ENCODE measurements at places on chromosomes 16 and 17. TPM values are rescaled to one million over a fixed set of nuclear protein-coding genes. Genes with fewer than 3 reads are reported as not detected.

Gene KRTAP2-2
- polyA plus RNA-seq, result not detected

- DNase-seq, result no peak
These were observed 95.6 kb downstream of the PGS1 start for GRCh38 chr17:78473951-78474613.

GRCh38 chr16:75043175-75043895, 44.5 kb downstream of the ZNRF1 start:
- DNase-seq, result no peak

GRCh38 chr17:3968886-3969524, 4.8 kb upstream of the ATP2A3 start:
- no peak for DNase-seq

DNA sequence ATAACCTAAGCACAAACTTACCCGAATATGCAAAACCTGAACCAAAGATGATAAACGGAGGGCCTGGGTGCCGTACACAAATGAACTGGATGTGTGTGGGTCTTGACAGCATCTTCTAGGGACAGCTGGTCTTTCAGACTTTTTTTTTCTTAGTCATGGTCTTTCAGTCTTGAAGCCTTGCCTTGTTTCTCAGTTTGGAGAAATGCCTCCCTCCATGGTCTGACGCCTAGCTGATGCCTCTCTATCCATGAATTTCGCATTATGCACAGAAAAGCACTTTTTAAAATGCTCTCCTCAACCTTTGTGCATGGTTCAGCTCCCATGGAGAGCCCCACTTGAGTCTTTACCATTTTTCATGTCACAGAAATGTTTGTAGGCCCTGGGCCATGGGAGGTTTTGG, 52.8 kb upstream of the LYRM9 start:
- no peak for DNase-seq

- DNase-seq, result peak; percentile 53
These were observed 45.0 kb upstream of the SMURF2 start for GRCh38 chr17:64707050-64707591.

- no peak for DNase-seq
These were observed 19.1 kb upstream of the DOC2B start for GRCh38 chr17:200586-200985.

Gene CMTM2
- polyA plus RNA-seq, result 0.30 TPM

DNA sequence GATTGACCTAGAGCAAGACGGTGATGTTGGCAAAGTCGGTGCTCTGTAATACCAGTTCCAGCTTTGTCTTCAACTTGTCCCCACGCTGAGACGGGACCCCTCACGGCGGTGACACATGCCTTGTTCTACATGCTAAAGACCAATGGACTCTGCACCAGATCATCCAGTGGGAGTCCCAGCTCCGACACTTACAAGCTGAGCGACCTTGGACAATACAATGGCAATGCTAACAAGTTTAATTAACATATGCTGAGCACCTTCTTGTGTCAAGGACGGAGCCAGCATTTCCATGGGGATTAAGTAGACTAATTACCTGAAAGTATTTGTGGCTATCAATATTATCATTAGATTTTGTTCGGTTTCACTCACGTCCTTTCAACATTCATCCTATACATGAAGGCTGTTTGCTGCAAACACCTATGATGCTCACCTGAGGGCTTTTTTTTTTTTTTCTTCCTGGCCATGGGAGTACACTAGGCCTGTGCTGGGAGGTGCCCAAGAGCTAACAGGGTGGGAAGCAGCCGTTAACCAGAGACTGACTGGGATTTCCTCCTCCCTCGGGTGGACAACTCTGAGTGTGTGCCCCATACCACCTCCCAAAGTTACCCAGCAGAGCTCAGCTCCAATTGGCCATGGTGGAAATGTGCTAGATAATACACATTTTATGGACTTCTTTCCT, 308.6 kb upstream of the ZFHX3 start:
- DNase-seq, result no peak

Gene EVPLL
- not detected for polyA plus RNA-seq

GRCh38 chr16:12176051-12176450, 199.5 kb downstream of the SNX29 start:
- no peak for DNase-seq

GRCh38 chr16:88732172-88732960, 26.1 kb downstream of the CTU2 start:
- DNase-seq, result no peak

DNA sequence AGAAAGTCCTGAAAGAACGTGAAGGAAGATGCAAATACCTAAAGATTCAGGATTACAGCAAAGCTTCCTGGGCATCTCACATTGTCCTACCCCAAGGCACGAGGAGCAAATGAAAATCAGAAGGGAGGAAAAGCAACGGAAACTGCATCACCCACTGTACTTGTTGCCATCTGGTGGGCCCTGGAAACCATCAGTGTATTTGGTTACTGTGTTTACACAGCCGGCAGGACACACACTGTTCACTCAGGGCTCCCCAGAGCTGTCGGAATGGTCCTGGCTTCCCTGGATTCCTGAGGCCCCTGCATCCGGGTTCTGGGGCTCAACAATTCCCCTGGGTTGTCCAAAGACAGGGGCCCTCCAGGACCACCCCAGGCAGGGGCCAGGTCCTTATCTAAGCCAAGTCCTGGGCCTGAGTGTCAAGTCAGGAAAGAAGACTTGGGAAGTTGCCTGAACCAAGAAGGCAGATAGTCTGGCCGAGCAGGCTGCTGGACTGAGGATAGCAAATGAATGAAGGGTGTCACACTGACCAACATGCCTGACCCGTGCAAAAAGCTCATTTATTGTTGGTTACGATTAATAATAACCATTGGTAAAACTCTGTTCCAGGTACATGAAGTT, 52.8 kb downstream of the SOX9 start:
- no peak for DNase-seq

GRCh38 chr17:77948690-77949114, 9.8 kb upstream of the TNRC6C start:
- DNase-seq, result no peak

Gene CCL1
- not detected for polyA plus RNA-seq

GRCh38 chr17:19629449-19629848, 19.1 kb upstream of the ALDH3A2 start:
- no peak for DNase-seq

- DNase-seq, result no peak
These were observed 1.5 kb downstream of the CRK start for GRCh38 chr17:1454541-1454940.

Gene PMM2
- 17.1 TPM for polyA plus RNA-seq

DNA sequence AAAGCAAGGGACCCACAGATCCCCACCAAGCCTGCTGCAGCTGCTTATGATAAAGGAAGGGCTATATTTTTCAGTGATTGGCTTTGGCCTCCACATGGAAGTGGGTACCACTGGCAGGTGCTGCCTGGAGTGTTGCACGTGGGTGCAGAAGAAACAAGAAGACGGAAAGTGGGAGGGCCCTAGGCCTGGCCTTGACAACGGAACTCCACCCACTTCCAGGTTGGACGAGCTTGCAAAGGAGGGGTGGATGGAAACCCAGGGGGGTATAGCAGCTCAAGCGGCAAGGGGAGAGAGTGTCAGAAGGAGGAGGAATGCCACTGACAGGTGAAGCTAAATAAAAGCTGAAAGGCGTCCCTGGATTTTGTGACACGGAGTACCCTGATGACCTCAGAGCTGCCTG, 20.3 kb downstream of the TRIM25 start:
- no peak for DNase-seq

DNA sequence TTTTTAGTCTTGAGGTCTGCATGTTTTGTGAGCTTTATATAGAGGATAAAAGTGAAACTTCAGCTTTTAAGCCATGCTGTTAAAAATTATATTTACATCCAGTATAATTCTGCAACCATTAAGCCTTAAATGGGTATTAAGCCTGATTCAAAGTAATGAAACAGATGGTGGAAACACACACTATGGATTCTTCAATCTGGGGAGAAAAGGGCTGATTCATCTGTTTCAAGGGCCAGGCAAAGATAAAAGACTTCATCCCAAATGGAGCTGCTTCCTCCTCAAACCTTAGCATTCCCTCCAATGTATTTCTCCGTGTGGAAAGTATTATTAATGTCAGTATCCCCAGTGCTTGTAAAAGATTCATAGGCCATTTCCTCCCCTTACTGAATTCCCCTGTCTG, 367.4 kb upstream of the ZFHX3 start:
- no peak for DNase-seq

DNA sequence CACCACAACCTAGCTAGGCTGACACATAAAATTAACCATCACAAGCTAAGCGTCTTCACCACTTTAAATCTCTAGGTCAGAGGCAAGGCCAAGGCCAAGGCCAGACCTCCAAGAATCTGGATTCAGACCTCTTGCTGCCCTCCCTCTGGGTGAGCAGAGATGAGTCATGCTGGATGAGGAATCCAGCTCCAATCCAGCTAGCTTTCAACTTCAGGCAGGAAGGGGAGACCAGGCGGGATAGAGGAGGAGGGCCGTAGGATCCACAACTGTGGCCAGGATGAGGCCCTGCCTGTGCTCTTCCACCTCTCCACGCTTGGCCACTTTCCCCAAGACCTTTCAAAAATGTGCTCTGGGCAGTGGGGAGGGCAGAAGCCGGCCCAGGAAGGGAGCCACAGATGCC, 14.7 kb downstream of the LRRC75A start:
- DNase-seq, result peak; percentile 76

Gene CHST4
- polyA plus RNA-seq, result not detected

DNA sequence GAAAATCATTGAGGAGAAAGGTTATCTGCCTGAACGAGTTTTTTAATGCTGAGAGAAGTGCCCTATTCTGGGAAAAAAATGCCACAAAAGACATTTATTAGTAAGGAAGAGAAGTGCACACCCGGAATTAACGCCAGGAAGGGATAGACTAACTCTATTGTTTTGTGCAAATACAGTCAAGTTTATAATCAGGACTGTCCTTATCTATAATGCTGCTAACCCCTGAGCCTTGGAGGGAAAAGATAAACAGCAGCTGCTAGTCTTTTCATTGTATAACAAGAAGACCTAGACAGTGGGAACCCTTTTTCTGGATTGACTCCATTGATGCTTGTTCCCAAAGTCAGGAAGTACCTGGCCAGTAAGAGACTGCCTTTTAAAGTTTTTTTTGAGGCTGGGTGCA, 26.5 kb downstream of the BCAS3 start:
- no peak for DNase-seq

Gene TOX3
- polyA plus RNA-seq, result 1.4 TPM

Gene NDE1
- 15.9 TPM for polyA plus RNA-seq

Gene TPSD1
- 0.49 TPM for polyA plus RNA-seq

Gene SOX8
- polyA plus RNA-seq, result 36.9 TPM

- DNase-seq, result no peak
These were observed 2.4 kb upstream of the CISD3 start for GRCh38 chr17:38727736-38728135.

GRCh38 chr17:60390925-60391470, 935 bp downstream of the USP32 start:
- DNase-seq, result no peak

Gene UBE2I
- 91.1 TPM for polyA plus RNA-seq

Gene TEX19
- polyA plus RNA-seq, result not detected

GRCh38 chr16:66391726-66392670, 25.5 kb downstream of the CDH5 start:
- no peak for DNase-seq

GRCh38 chr17:39925282-39926134, 1.9 kb downstream of the ORMDL3 start:
- DNase-seq, result no peak

Gene XYLT1
- 5.5 TPM for polyA plus RNA-seq

Gene KRTAP4-4
- not detected for polyA plus RNA-seq

Gene SLFN11
- polyA plus RNA-seq, result 9.1 TPM

Gene IRF8
- 5.4 TPM for polyA plus RNA-seq

Gene ABCA6
- 15.5 TPM for polyA plus RNA-seq

- no peak for DNase-seq
These were observed 151.0 kb upstream of the SALL1 start for GRCh38 chr16:51302042-51302441.

Gene ZNF469
- 4.9 TPM for polyA plus RNA-seq

Gene KRT33B
- polyA plus RNA-seq, result not detected

Gene ABCA10
- 9.5 TPM for polyA plus RNA-seq

Gene LSM12
- 26.7 TPM for polyA plus RNA-seq

DNA sequence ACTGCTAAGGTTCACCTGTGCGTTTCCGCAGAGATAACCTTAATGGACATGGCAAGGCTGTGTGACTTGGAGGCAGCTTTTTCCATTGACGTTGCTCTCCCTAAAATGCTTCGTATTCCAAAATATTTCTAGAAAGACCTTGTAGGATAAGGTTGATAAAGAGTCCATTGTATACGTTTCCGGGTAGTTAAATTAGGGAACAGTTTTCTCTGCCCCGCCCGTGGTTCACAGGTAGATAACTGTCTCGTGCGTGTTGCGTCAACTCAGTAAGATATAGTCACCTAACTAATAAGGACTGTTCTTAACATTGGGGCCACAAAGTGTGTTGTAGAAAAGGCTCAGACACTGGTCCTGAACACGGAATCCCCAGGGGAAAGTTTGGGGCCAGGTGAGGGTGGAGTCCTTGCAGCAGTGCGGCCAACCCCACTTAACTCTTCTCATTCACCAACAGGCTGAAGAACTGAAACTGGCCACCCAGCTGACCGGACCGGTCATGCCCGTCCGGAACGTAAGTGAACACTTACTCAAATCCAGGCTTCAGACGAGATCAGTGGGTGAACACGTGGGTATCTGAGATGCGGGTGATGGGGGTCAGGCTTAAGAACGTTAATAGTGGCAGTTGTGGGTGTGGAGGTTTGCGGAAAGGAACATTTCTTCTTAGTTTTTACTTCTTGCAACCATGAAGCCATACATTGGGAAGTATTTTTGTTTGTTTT, 1.6 kb downstream of the RPL13 start:
- DNase-seq, result no peak

- peak; percentile 77 for DNase-seq
These were observed 4.9 kb downstream of the MLKL start for GRCh38 chr16:74695450-74696422.

DNA sequence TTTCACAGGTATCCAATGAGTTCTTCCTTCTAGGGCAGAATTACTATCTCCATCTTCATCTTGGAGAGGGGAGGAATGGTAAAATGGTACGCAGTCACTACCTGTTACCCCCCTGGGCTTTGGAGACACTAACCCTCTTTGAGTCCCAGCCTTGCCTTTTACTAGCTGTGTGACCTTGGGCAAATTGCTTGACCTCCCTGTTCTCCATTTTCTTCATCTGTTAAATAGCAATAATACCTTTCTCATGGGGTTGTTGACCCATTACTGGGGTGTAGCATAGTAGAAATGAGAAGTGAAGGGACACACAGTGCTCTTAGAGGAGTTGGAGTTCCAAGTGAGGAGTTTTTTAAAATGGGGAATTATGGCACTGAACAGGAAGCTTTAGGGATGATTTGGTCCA, 324.7 kb downstream of the FOXL1 start:
- no peak for DNase-seq

DNA sequence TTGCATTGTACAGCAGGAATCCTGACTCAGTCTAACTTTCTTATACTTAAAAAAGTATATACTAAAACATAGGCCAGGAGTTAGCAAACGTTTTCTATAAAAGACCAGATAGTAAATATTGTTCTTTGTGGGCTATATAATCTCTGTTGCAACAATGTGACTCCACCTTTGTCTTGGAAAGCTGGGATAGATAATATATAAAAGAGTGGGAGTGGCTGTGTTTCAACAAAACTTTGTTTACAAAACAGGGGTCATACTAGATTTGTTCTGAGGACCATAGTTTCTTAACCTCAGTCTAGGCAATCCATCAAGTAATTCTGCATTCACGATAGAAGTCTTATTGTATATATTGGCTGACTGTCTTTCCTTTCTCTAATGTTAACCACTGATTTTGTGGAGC, 9.0 kb upstream of the TBC1D3B start:
- no peak for DNase-seq
